Activated T-cell treated with anti-CD3 and anti-CD28 coated beads for 1 hour (primary cell): ENCODE measurements at places on chromosomes 5 and 9.

GRCh38 chr9:21683484-21684175 is 118.8 kb upstream of the MTAP start:
- no peak for DNase-seq

DNA sequence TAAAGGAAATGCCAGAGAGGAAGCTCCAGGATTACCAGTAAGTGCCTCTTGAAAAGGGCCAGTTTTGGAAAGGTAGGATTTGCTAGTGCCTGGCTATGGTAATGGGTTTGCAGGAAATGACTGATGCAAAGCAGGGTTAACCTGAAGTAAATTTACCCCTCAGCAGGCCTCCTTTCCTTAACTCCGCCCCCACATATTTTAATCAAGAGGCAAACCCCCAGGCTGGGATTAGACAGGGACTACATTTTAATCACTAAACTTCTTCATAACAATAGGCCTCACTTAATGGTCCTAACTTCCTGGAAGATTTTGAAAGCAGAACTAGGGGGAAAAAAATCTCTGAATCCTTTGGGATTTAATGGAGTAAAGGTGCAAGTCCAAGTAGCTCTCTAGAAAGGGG is 10.2 kb upstream of the SLC1A3 start:
- no peak for DNase-seq

DNA sequence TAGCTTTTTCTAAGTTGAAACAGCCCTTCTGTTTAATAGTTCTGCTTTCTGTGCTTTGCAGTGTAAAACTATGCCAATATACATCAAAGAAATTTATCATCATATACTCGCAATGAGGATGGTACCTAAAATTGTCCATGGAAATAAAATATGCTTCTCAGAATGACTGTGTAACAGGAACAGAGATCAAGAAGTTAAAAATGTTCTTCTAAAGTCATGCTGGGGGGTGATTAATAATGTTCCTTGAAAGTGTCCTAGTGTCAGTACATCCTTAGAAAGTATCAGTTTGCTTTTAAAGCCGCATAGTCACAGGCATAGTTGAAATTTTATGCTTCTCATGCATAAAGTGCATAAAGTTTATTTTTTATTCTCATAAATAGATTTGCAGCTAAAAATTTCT is 4.0 kb upstream of the LRRC70 start:
- no peak for DNase-seq

DNA sequence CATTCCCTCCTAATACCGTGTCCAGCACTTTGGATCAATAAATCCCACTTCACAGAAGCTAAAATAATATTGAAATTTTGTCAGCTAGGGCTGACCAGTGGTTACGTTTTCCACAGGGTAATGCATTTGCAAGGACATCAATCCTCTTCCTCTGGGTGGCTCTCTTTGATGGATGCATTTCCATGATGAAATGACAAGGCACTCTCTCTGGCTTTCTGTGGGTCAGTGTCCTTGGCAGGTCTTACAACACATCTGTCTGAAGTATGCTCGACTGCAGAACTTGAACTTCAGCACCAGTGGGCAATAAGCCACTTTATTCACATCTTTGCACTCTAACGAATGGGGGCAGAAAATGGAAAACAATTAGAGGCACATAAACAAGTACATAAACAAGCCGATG is 330.1 kb downstream of the ADAMTS6 start:
- DNase-seq, result no peak

DNA sequence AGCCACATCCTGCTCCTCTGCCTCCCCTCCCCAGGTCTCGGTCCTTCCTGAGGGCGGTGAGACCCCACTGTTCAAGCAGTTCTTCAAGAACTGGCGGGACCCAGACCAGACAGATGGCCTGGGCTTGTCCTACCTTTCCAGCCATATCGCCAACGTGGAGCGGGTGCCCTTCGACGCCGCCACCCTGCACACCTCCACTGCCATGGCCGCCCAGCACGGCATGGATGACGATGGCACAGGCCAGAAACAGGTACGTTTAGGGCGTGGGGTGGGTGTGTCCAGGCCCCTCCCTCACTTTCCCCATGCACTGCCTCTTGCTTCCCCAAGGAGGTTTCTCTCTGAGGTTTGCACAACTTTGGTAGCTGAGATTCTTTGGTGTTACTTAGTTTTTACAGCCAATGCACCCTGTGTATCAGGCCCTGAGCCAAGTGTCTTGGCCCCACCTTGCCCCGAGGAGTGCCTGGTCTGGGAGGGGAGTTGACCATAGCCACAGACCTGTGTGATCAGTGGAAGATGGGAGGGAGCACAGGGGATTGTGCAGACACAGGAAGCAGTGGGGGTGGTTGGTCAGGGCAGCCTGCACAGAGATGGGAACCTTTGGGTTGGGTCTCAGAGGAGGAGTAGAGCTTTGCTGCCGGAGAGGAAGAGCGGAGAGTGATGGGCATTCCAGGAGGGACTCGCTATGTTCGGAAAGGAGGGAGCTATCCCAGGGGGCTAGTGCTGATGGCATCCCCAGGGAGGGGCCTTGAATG is 50.8 kb downstream of the GSN start:
- no peak for DNase-seq

GRCh38 chr5:75716715-75717081 is 539 bp downstream of the POC5 start:
- DNase-seq, result no peak

DNA sequence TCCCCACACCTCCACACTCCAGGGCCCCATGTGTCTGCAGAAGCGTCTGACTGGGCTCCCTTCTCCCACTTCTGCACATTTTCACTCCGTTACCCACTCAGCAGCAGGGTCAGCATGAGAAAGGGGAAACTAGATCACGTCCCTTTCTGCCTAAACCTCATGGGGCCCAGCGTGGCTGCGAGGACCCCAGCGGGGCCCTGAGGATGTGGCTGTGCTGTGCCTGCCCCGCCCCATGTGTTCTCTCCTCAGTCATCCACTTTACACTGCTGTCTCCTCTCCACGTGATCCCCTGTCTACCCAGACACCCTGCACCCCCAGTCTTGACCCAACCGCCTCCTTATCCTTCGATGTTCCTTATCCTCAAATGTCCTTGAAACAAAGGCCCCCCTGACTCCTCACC is 59.8 kb upstream of the OTULINL start:
- DNase-seq, result no peak

DNA sequence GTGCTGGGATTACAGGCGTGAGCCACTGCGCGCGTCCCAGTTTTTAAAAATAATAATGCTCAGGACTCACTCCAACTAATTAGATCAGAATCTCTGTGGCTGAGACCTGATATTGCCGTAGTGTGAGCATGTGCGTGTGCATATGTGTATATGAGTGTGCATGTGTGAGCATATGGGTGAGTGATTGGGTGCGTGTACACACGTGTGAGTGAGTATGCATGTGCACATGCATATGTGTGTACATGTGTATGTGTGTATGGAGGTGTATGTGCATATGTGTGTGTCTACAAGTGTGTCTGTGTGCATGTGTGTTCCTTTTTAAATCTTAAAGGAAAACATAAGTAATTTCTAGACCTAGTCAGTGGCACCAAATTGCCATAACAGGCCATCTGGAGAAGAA is 54.8 kb upstream of the CKS2 start:
- no peak for DNase-seq

GRCh38 chr9:115170358-115171073 is 52.6 kb upstream of the TNC start:
- no peak for DNase-seq

DNA sequence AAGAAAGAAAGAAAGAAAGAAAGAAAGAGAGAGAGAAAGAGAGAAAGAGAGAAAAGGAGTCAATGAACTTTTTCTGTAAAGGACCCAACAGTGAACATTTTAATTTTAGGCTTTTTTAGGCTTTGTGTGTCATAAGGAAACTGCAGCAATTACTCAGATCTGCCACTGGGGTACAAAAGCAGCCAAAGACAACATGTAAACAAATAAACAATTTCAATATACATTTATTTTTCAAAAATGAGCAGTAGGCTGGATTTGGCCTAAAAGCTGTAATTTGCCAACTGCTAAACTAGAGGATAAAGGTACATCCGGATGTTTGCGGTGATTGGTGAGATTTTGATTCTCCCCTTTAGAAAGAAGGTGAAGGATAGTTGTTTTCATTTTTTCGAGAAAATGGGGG is 143.6 kb downstream of the CEMIP2 start:
- DNase-seq, result no peak

GRCh38 chr9:16612627-16613026 is 257.8 kb downstream of the BNC2 start:
- no peak for DNase-seq

DNA sequence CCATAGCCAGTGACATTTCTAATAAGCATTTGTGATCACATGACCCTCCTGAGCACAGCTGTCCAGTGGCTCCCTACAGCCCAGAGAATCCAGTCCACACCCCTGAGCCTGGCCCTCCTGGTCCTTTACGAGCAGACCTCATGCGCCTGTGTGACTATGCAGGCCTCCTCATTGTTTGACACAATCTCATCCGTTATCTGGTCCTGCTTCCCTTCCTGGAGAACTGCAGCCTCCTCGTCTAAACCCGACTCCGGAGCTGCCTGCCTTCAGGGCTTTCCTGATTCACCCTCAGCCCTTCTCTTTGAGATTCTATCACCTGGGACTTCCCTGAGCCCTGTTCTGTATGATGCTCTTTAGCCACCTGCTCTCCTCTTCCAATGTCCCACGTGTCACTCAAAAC is 79.7 kb downstream of the GPR21 start:
- DNase-seq, result no peak

DNA sequence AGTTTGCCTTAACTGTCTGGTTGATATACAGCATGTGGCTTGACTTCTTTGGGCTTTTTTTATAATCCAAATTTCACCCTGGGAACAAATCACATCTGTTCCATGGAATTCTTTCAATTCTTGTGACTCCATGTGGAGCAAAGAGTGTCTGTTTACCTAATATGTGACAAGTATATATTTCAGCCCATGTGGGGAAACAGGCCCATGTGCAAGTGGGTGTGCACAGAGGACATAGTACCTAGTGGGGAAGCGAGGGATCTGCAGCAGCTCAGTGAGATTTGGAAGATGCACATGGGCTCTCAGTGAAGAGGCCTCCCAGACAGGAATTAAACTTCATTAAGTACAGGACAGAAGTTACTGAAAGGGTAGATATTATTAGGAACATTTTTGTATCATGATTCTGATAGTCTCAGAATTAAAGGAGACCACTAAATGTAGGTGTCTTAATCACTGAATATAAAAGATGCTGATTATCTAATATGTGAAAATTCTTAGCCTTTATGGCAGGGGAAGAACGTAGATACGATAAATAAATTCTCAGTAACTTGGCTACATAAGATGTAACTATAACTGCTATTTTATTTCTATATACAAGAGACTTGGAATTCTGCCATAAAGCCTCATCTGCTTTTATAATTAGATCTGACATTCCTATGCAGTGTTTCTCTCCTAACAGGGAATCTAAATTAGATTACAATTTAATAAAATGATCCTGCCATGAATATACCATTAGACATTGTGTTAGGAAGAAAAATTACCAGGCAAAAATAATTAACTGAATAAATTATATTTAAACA is 181.2 kb downstream of the SLC12A2 start:
- no peak for DNase-seq

DNA sequence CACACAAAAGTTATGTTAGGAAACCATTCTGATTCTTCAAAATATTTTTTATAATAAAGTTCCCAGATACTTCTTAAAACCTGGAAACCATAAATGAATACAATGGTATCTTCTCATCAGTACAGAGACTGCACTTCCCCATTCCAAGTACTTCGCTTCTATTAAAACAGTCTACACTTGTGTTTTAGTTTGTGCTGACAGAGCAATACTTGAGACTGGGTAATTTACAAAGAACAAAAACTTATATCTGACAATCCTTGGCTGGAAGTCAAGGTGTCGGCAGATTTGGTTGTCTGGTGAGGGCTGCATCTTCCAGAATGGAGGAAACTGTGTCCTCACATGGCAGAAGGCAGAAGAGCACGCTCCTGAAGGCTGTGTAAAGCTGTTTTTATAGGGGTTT is 70.1 kb downstream of the RFX3 start:
- DNase-seq, result no peak

- DNase-seq, result peak; percentile 78
Observed at GRCh38 chr9:129868872-129869486, 33.7 kb downstream of the USP20 start.

DNA sequence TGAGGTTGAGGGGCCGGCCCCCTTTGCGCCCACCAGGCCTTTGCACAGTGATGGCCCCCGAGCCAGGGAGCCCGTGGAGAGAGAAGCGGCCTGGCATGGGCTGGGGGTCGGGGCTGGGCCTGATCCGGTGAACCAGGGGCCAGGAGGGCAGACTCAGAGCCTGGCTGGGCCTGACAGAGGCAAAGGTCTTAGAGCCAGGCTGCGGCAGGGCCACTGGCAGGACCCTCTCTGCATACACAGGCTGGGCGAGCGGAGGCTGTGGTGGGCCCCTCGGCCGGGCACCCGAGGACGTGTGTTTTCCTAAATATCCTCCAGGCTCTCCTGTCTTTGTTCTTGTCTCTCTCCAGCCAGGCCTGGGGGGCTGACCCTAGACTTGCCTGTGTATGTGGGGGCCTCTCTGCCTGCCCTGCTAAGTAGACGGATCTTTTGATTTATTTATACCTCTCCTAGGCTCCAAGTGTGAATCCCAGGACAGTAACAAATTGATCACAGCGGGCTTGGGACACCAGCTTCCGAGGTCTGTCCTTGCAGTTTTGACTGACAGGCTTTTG is 933 bp downstream of the NEK6 start:
- DNase-seq, result no peak

- no peak for DNase-seq
Observed at GRCh38 chr5:148739524-148739923, 85.2 kb upstream of the HTR4 start.

DNA sequence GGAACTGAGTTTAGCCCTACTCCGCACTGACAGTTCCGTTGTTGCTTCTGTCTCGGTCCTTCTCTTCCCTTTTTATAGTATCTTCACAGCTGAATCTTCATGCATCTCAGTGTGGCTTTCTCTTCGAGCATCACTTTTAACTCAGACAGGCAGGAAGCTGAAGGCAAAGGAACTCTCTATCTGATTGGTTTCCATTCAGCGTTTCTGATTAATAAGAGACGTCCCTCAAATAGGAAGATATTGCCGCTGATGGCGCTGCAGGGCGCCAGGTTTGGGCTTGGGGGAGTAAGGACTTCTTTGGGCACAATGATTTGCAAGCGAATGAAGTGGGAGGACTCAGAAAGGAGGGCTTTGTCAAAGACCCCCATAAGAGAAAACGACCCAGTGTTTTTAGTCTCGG is at the start of gene CDH9:
CDH9 (minus strand) TSS at position 111 of the 400 bp plus-strand sequence. CDS start 50,253 bp downstream, outside the sequence.
- DNase-seq, result no peak
